ENCODE measurements at places on chromosomes 6 and 20.

- no peak for DNase-seq
These were observed 79.3 kb downstream of the VGLL2 start for GRCh38 chr6:117344444-117345291.

GRCh38 chr6:122726649-122727048 lies 52.9 kb upstream of the FABP7 start:
- no peak for DNase-seq

GRCh38 chr6:22928775-22929174 lies 359.4 kb downstream of the HDGFL1 start:
- no peak for DNase-seq

GRCh38 chr20:57400821-57401564 lies 9.8 kb downstream of the RBM38 start:
- no peak for DNase-seq

- DNase-seq: no peak
These were observed 54.1 kb downstream of the VEGFA start for GRCh38 chr6:43823879-43824702.

DNA sequence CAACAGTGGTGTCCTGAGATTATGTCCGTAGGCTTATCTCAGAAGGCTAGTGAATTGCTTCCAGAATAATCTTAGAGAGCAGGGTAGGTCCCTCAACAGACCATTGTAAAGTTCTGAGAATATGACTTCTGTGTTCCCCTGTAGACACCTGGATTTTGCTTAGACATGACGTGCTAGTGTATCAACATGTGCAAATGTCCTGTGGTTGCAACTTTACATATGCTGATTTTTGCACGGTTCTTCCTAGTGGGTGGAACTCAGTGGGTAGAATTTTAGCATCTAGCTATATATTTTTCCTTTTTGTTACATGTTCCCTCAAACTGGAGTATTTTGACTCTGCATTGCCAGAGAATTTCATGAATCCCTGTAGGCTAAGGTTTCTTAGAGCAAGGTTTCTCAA lies 459.2 kb downstream of the RNF144B start:
- no peak for DNase-seq

DNA sequence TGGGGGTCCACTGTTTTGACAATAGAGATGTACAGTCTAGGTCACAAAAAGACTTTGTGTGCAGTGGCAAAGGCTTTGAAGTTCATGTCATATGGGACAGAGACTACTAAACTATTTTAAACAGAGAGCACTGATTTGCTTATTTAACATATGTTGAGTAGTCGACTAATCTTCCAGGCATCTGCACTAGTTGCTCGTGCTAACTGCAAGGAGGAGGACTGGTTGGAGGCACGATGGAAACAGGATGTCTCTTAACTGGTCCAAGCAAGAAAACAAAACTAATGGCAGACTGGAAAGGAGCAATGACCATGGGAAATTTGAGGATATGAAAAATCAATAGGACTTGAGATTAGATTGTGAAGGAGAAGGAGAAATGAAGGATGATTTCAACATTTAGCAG lies 28.5 kb upstream of the ERVFRD-1 start:
- no peak for DNase-seq

GRCh38 chr6:5051394-5051793 lies 33.7 kb upstream of the PPP1R3G start:
- DNase-seq: no peak

DNA sequence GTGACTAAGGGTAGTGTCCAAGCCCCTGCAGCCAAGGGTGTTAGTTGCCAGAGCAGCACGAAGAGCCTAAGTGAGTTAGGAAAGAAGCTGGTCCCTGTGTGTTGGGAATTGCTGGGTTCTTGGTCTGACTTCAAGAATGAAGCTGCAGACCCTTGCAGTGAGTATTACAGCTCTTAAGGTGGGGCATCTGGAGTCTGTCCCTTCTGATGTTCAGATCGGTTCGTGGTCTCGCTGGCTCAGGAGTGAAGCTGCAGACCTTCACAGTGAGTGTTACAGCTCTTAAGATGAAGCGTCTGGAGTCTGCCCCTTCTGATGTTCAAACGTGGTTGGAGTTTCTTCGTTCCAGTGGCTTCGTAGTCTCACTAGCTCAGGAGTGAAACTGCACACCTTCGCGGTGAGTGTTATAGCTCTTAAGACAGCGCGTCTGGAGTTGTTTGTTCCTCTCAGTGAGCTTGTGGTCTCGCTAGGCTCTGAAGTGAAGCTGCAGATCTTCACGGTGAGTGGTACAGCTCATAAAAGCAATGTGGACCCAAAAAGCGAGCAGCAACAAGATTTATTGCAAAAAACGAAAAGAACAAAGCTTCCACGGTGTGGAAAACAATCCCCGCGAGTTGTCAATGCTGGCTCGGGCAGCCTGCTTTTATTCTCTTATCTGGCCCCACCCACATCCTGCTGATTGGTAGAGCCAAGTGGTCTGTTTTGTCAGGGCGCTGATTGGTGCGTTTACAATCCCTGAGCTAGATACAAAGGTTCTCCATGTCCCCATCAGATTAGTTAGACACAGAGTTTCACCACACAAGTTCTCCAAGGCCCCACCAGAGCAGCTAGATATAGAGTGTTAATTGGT lies 31.8 kb downstream of the PXDC1 start:
- no peak for DNase-seq

- DNase-seq: no peak
These were observed 212.7 kb upstream of the PLN start for GRCh38 chr6:118335325-118335816.

- no peak for DNase-seq
These were observed 151.7 kb downstream of the THBS2 start for GRCh38 chr6:169101981-169102380.

DNA sequence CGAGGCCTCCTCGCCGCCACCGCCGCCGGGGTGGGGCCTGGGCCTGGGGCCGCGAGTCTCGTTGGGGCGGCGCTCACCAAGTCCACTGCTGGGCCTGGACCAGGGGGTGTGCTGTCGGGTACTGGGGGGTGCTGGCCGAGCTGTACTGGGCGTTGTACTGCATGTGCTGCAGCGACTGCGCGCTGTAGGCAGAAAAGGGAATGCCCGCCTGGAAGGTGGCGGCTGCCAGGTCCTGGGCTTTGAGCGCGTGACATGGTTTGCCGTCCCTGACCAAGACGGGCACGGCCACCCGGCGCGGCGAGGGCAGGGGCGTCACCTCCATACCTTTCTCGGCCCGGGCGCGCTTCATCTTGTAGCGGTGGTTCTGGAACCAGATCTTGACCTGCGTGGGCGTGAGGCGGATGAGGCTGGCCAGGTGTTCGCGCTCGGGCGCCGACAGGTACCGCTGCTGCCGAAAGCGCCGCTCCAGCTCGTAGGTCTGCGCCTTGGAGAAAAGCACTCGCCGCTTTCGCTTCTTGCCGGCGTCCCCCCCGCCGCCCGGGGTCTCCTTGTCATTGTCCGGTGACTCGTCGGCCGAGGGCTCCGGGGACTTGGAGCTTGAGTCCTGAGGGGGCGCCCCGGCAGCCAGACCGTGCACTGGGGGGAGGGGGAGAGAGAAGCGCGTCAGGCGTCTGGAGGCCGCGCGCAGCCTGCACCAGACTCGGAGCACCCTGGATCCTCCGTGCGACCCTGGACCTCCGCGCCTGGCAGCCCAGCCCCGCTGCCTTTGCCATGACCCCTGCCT lies 1.8 kb downstream of the NKX2-2 start:
- DNase-seq: no peak

DNA sequence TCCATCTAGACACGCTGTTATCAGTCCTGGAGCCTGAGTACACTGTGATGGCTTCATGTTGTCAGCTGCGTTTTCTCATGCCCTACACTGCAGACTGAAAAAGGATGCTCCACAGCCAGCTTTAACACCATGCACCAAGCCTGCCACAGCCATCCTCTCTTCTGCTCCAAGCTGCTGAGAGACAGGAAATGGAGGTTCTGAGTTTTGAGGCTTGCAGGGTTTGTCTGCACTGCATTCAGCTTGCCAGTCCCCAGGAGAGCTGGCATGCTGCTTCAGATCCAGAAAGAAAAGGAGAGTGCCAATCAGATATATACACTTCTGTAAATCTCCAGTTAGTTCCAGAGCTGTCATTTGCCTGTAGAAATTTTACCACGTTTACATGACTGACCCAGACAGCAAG lies 550.7 kb upstream of the FLRT3 start:
- no peak for DNase-seq

DNA sequence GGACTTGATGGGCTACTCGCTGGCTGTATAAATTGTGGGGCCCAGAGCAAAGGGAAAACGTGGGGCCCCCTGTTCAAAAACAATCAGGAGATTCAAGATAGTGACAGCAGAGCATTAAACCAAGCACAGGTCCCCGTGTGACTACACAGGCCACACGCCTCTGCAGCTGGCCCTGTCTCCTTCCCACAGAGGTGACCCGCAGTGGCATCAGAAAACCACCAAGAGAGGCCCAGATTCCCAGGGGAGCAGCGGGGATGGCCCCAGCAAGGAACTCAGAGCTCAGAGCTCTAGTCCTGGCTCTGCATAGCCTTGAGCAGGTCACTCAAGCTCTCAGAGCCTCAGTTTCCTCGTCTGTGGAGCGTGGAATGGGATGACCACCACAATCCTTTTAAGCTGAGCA lies 57.6 kb downstream of the CPNE5 start:
- DNase-seq: no peak

- no peak for DNase-seq
These were observed 184.9 kb upstream of the TENT5A start for GRCh38 chr6:81937296-81937937.

DNA sequence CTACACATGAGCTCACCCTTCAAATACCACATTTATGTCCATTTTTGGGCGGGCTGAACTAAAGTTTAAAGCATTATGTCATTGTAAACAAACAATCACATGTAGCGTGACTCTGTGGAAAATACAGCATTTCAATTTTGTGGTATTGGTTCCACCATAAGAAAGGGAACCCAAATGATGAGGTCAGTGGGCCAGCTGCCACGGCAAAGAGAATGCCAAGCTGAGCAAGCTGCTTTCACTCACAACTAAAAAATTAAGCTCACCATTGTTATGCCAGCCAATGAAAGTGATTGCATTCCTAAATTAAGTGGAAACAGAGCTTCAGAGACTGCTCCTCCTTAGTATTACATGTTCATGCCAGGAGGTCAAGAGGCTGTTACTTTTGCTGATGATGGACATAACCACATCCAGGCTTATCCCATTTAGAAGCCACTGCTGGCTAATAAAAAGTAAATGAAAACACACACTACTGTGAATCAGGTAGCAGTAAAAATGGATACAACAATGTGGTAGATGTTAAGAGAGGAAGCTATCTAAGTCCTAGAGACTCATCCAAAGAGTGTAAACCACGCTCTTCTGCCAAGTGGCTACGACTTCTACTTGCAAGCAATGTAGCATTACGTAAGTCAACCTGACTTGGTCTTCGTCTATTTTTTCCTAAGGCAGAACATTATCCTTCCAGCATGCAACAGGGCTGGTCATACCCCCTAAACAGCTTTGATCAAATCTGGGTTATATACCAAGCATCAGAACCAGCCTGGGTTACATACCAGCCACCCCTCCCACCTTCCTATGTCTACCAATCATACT lies 164.8 kb downstream of the BACH2 start:
- no peak for DNase-seq

- DNase-seq: no peak
These were observed 14.5 kb upstream of the RGS17 start for GRCh38 chr6:153145591-153145990.

- no peak for DNase-seq
These were observed 282.9 kb downstream of the CLIC5 start for GRCh38 chr6:45732731-45733130.

DNA sequence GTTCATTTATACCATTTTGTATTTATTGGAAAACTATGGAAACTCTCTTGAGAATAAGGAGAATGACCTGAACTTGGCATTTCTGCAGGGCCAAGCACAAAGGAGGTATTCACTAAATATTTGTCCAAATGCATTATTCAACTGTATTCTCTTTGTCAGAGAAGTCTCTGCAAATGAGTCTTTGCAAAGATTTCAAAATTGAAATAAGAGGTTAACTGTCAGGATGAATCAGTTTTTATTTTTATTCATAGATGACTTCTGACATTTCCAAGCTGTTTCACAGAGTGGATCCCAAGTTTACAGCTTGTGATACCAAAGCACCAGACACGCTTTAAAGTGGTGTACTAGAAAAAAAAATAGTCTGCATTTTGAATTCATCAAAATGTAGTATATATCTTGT lies 131.6 kb downstream of the UTRN start:
- no peak for DNase-seq

- DNase-seq: no peak
These were observed 90.0 kb upstream of the IFNGR1 start for GRCh38 chr6:137309078-137309762.

DNA sequence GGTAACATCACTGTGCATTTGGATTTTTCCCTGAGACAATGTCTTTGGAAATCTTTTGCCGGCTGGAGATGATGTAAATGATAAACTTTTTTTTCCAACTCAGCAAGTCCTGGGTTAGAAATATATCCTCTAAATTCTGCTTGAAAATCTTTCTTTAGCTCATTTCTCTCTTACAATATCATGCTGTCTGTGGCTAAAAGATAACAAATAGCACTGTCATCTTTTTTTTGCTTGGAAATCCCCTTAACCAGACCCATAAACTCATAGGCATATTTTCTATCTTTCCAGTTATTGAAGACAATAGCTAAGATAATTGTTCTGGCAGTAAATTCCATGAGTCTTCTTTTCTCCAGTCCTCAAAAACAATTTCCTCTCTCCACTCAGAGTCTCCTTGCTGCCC lies 481.5 kb downstream of the NKAIN2 start:
- DNase-seq: no peak

DNA sequence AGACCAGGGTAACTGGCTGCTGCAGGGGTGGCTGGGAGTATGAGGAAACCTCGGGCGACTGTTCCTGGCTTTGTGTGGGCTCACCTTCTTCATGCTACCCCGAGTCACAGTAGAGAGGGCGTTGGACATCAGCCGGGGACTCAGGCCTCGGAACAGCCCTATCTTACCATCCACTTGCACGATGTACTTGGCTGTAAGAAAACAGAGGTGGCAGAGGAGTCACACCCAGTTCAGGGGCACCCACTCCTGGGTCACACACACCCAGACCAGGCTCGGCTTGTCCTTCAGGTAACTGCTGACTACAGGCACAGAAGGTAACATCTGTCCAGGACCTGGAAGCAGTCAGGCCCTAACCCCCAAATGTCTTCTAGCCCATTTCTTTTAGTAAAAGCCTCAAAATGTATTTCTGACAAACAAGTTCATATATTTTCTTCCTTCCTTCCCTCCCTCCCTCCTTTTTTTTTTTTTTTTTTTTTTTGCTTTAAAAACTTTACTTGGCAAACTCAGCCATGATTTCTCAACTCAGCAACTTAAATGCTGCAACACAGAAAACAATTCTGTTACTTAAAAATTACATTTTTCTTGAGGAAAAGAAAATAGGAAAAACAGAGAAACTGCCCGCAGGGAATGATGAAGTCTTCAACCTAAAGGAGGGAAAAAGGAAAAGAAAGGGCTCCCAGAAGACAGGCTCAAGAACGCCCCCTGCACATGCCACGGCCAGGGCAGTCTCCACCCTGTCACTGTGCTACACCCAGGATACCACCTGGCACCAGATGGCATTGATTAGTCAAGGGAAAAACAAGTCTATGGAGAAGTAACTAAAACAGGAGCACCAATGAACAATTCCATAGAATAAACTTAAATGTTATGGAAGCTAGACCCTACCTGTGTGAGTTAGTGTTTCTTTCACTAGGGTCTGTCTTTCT lies 7.3 kb downstream of the MTCH1 start:
- no peak for DNase-seq

GRCh38 chr20:57053793-57054552 lies 212.5 kb downstream of the BMP7 start:
- no peak for DNase-seq

GRCh38 chr6:1700278-1700967 lies 90.7 kb downstream of the FOXC1 start:
- DNase-seq: no peak

- DNase-seq: no peak
These were observed 636.1 kb downstream of the KIF16B start for GRCh38 chr20:15937179-15937578.

- no peak for DNase-seq
These were observed 105.2 kb downstream of the CDK19 start for GRCh38 chr6:110710115-110710514.
